ENCODE measurements at places on chromosomes 4 and X.

DNA sequence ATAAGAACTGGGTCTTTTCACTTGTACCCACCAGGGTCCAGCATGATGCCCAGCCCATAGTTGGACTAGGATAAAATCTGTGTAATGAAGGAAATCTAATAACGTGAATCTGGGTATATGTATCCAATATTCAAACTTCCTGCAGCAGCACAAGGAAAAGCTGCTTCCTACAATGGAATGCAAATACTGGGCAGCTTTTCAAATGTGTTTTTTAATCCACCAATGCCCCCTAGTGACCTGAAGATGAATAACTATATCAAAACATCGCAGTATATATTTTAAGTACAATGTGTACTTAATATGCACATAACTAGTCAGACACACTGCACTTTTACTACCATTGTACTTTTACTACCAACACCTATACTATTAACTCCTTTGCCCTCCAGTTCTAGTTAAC is 5.3 kb downstream of the APOO start:
- DNase-seq, result no peak

- no peak for DNase-seq
Measured at GRCh38 chr4:98794565-98795205, 134.2 kb downstream of the EIF4E start.

GRCh38 chr4:159273141-159273438 is 170.2 kb downstream of the RAPGEF2 start:
- DNase-seq, result no peak

GRCh38 chr4:147678796-147679549 is 5.0 kb downstream of the PRMT9 start:
- DNase-seq, result no peak

- DNase-seq, result no peak
Measured at GRCh38 chrX:19670321-19670750, 155.0 kb upstream of the MAP3K15 start.
